Gastroesophageal sphincter (tissue), 4 donors: ENCODE measurements at places on chromosomes 3 and 15.

GRCh38 chr15:85151861-85152260 is 170.2 kb downstream of the PDE8A start:
- ATAC-seq: no peak

GRCh38 chr15:63049783-63050371 is 7.3 kb downstream of the TPM1 start:
- ATAC-seq: no peak

GRCh38 chr15:41001524-41002214 is 48.4 kb downstream of the CHAC1 start:
- no peak for ATAC-seq

GRCh38 chr15:38516626-38517025 is 48.0 kb downstream of the RASGRP1 start:
- no peak for ATAC-seq

- ATAC-seq: no peak
These were observed 106.1 kb upstream of the COL8A1 start for GRCh38 chr3:99532246-99532645.
